Neural progenitor cell (in vitro differentiated cells): ENCODE measurements at places on chromosomes 7 and 10. TPM values are rescaled to one million over a fixed set of nuclear protein-coding genes. Genes with fewer than 3 reads are reported as not detected.

MYH16 gene
- not detected in 2 replicates for total RNA-seq

- no peaks in the 10 kb centered on the region for H3K27me3 ChIP-seq
- H3K36me3 ChIP-seq, result no peaks in the 10 kb centered on the region
- no peak overlapping the region for H3K27ac ChIP-seq
- no peaks in the 10 kb centered on the region for H3K4me1 ChIP-seq
- H3K4me3 ChIP-seq, result no peak overlapping the region
Observed at GRCh38 chr10:66214721-66215404, 711.0 kb upstream of the LRRTM3 start.

DNA sequence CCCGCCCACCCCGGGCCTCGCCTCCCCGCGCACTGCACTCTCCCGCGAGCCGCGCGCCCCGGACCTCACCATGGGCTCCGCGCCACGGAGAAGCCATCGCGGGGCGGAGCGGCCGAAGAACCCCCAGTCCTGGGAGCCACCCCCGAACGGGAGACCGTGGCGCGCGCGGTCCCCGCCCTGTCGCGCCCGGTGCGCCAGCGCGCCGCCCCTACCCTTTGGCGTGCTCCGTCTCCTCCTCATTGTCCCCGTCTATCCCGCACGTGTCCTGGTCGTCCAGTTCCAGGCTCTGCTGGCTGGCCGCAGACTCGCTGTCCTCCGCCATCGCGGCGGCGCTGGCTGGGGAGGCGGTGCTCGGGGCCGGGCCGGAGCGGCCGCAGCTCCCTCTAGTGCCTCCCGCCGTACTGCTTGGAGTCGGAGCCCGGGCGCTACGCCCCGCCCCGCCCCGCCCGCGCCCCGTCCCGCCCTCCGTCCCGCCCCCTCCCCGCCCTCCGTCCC is at the start of gene NMT2:
Gene NMT2 (minus strand): TSS at position 403 of the 495 bp plus-strand sequence. CDS start 81 bp downstream, at position 322.
- peaks cover 14% of the 10 kb centered on the region for H3K27me3 ChIP-seq
- no peaks in the 10 kb centered on the region for H3K36me3 ChIP-seq
- peak within 1 kb of the TSS; percentile 77 for H3K27ac ChIP-seq
- H3K4me1 ChIP-seq, result peaks cover 18% of the 10 kb centered on the region
- DNase-seq, result peak; percentile 97

DHX32 gene
- total RNA-seq, result 53.4 and 59.4 TPM in 2 replicates

NPY gene
- total RNA-seq, result not detected in 2 replicates

NACAD gene
- total RNA-seq, result 0.39 and 1.5 TPM in 2 replicates

CYP2C19 gene
- total RNA-seq, result not detected in 2 replicates

- H3K36me3 ChIP-seq, result no peaks in the 10 kb centered on the region
- no peaks in the 10 kb centered on the region for H3K4me1 ChIP-seq
- DNase-seq, result no peak
- no peak overlapping the region for H3K27ac ChIP-seq
- H3K4me3 ChIP-seq, result no peak overlapping the region
Observed at GRCh38 chr10:104218751-104219150, 13.4 kb downstream of the CFAP43 start.

WNT2 gene
- total RNA-seq, result not detected in 2 replicates

GRCh38 chr7:100122067-100122466 is 2.6 kb downstream of the CNPY4 start:
- H3K27ac ChIP-seq, result no peak overlapping the region
- H3K4me3 ChIP-seq, result no peak overlapping the region
- H3K36me3 ChIP-seq, result no peaks in the 10 kb centered on the region
- no peaks in the 10 kb centered on the region for H3K27me3 ChIP-seq
- H3K4me1 ChIP-seq, result peaks cover 12% of the 10 kb centered on the region

GRCh38 chr10:9449530-9449929 is 1395.0 kb downstream of the GATA3 start:
- no peak overlapping the region for H3K27ac ChIP-seq
- H3K4me1 ChIP-seq, result no peaks in the 10 kb centered on the region
- no peak for DNase-seq
